ENCODE measurements at places on chromosomes 11 and 22.
A peak's percentile ranks its signal among the peaks of the same experiment; 100 is the strongest.

DNA sequence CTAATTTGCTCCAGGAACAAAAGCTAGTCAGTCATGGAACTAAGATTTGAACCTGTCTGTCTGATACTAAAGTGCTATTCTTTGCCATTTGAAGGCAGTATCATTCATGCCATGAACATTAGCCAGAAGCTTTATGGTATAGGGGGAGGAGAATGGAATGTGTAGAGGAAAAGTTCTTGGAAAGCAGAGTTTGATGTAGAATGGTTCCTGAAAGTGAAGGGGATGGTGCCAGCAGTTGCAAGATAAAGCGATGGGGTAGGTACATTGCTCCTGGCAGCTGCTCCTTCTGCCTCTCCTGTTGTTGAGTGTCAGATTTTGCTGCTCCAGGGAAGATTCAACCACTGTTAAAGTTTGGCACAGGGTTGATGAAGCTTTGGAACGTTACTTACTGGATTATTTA lies 53.4 kb downstream of the ARHGAP42 start:
- DNase-seq, result no peak

GRCh38 chr11:87180742-87181141 lies 143.0 kb downstream of the TMEM135 start:
- DNase-seq, result no peak

DNA sequence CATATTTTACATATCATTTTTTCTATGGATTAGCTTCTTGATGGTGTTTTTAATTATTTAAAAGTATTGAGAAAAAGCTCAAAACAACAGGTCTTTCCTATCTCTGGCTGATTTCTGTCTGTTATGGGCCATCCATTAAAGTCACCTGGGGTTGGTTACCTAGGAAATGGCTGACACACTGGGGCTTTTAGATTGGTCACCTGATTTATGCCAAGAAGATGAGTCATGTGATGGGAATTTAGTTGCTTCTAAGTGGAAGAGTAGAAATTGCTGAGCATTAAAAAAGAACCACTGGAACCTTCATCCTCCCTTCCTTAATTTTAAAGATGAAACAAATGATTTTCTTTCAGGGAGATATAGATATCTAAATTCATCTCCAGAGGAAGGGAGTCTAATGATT lies 48.8 kb upstream of the LARGE1 start:
- no peak for DNase-seq

DNA sequence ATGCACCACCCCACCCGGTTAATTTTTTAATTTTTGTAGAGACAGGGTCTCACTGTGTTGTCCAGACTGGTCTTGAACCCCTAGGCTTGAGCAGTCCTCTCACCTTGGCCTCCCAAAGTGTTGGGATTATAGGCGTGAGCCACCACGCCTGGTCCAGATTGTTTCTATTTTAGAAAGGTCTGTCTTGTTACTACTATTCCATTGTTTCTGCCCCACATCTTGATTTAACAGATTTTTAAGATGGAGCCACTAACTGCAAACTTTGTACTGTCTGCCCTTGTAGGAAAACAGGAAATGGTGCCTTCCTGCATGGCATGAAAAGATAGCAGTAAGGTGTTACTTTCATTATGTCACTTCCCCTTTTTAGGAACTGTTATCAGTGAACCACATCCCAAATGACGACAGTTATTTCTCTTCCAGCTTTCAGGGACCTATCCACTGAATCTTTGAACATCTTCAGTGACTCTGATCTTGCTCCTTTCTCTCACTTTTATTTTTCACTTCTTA lies 23.2 kb downstream of the TAF1D start:
- peak; percentile 95 for DNase-seq

- DNase-seq, result no peak
These were observed 177.0 kb downstream of the KIF18A start for GRCh38 chr11:27930946-27931345.

DNA sequence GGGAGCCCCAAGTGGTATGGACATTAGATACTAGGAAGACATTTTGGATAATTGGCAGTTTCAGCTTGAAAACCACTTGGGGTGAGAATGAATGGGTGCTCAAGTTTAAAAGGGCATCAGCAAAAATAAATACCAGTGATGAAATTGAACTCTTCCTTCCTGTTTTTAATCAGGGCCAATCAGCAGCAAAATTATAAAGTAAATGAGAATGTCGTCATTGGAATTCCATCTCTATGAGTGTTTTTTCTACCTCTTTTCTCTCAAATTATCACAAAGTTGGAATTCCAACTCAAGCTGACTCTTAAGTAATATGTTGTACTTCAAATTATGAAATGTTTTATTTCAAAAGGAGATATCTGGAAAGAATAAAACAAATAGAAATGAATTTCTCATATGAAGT lies 730.6 kb downstream of the METTL15 start:
- DNase-seq, result no peak

DNA sequence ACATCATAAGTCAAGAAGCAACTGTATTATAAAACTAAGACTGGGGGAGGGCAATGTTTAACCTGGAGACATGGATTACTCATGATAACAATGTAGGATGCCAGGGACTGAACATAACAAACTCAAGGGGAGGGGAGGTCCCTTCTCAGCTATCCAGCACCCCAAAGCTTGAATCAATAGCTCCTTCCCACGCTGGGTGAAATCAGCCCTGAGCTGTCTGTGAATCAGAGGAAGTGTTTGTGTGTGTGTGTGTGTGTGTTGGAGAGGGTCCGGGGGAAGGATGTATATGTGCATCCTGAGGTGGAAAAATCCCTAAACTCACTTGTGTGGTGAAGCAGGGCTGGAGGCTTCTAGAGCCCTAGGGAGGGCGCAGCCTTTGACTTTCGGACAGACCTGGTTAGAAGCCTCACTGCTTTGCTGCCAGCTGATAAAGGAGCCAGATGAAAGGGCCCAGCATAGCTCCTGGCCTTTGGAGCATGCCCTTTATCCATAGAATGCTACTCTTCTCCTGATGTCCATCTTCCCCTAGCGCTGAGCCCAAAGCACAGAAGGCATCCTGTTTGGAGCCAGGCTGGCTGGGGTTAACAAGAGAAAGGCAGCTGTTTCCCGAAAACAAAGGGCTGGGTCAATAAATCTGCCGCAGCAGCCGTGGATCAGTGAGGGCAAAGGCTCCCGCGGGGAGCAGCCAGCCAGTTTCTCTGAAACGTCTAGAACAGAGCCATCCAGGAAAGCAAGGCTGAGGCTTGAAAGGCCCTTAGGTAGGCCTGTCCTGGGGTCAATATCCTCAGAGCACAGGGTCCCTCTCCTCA lies 35.8 kb downstream of the TNKS1BP1 start:
- no peak for DNase-seq

DNA sequence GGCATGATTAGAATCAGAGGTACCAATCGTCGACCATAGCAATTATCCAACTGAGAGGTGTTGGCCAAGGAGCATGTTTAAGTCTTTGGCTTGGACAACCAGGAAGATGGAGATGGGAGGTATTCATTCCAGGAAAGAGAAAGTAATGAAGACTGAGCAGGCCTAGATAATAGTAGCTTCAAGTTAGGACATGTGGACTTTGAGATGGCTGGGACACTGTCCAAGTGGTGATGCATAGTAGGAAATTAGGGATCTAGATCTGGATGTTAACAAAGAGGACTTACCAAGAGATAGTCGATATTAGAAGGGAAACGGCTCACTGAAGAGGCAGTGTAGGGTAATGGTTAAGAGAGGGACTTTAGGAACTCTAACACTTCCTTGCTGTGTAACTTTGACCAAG lies 266.7 kb downstream of the FAM76B start:
- no peak for DNase-seq

DNA sequence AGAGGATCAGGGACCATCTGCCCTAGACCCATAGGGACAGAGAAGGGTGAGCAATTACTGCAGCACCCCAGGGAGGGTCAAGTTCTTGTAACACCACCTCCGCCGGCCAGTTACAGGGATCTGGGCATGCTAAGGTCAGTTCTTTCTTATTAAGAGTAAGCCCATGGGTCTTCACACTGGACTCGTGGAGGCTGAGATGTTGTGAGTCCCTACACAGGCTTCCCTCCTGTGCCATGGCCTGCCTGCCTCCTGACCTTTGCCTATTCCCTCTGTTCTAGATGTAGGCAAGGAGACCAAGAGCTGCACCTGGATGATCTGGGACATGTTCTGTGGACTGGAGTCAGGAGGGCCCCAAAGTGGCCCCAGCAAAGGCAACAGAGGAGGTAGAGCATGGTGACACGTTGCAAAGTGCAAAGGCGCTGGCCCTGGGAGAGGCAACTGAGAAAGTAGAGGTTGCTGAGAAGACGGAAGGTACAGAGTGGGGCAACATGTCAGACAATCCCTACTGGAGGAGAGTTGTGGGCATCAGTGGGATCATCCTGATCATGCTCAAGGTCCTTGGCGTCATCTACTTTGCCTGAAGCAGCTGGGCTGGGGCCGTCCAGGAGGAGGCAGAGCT lies 16.3 kb upstream of the GNAZ start:
- no peak for DNase-seq

- DNase-seq, result no peak
These were observed 312.5 kb upstream of the PDGFD start for GRCh38 chr11:104476454-104476853.

DNA sequence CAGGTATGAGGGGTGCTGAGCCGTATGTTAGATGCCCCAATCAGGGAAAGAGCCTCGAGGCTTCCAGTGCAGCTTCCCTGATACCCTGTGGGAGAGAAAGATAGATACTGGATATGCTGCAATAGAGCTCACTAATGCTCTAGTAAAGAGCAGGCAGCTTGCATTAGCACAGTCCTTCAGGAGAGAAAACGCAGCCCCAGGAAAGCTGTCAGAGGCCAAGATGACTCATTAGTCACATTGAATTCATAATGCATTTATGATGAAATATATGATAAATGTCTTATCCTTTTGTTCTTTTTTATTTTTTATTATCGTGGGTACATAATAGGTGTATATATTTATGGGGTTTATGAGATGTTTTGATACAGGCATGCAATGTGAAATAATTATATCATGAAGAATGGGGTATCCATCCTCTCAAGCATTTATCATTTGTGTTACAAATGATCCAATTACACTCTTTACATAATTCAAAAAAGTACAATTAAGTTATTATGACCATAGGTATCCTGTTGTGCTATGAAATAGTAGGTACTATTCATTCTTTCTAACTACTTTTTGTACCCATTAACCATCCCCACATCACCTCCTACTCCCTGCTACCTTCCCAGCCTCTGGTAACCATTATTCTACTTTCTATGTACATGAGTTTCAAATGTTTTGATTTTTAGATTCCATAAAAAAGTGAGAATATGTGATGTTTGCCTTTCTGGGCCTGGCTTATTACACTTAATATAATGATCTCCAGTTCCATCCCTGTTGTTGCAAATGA lies 94.5 kb upstream of the TOP3B start:
- no peak for DNase-seq

DNA sequence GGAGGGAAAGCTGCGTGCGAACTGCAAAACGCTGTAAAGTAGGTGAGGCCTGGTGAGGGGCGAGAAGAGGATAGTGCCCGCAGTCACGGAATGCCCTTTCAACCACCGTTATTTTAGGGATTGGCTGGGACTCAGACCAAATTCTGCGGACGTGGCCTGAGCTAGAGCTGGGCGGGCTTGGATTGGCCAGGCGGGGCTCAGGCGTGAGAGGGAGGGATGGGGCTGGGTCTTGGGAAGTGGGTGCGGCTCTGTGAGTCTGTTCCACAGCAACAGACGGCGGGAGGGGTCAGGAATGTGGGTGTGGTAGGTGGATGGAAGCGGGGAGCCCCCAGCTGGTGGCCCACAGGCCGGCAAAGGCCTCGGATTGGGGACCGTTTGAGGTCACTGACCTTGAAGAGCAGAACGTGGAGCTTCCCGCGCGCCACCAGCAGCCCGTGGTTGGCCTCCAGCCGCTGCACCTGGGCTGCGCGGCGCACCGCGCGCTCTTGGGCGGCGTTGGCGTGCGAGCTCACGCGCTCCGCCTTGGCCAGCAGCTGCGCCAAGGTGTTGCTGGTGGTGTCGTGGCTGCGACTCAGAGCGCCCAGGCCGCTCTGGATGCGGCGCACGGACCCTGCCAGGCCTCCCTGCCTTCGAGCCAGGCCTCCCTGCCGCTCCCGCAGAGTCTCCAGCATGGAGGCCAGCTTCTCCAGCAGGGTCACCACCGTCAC lies 444 bp downstream of the CAVIN3 start:
- no peak for DNase-seq

- no peak for DNase-seq
These were observed 7.8 kb upstream of the TMPRSS13 start for GRCh38 chr11:117936973-117937372.

- no peak for DNase-seq
These were observed 14.5 kb downstream of the CSRP3 start for GRCh38 chr11:19187114-19187832.

GRCh38 chr22:30564045-30564760 lies 10.3 kb downstream of the GAL3ST1 start:
- no peak for DNase-seq

DNA sequence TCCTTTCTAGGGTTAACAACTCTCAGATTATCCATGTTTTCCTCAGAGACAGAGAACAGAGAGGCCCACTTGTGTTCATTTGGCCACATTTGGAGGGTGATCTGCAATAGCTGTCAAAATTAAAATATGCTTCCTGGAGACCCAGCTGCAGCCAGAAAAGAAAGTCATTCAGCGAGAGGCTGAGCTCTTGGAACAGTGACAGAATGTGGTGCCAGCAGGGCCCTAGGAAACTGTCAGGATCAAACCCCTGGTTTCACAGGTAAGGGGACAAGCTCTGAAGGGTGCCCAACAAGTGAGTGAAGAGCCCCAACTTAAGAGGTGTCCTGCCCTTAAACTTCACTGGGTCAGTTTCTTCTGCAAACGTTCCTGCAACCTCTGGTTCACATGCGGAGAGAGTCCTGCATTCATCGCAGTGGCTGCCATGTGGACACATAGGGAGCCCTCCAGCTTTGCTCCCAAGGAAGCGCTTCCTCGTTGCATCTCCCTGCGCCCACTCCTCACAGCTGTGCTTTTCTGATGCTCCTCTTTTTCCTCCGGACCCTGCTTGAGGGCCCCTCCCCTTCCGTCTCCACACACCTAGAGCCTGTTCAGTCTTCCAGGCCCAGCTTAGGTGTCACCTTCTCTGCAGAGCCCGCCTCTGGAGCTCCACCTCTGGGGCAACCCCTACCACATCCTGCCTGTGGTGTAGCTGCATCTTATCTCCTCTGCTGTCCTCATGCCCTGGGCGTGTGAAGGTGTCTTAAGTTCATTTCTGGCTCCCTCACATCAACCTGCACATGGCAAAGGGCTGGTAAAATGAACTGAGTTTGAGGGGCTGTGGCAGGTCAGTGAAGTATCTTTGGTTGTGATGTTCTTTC lies 3.9 kb downstream of the UCP3 start:
- DNase-seq, result no peak

- no peak for DNase-seq
These were observed 136.7 kb upstream of the TTC12 start for GRCh38 chr11:113177671-113178070.

GRCh38 chr11:125950696-125951651 lies 5.1 kb downstream of the VSIG10L2 start:
- no peak for DNase-seq

Measured in KBM-7 (cell line).